ENCODE measurements at places on chromosomes 12 and 14.

DNA sequence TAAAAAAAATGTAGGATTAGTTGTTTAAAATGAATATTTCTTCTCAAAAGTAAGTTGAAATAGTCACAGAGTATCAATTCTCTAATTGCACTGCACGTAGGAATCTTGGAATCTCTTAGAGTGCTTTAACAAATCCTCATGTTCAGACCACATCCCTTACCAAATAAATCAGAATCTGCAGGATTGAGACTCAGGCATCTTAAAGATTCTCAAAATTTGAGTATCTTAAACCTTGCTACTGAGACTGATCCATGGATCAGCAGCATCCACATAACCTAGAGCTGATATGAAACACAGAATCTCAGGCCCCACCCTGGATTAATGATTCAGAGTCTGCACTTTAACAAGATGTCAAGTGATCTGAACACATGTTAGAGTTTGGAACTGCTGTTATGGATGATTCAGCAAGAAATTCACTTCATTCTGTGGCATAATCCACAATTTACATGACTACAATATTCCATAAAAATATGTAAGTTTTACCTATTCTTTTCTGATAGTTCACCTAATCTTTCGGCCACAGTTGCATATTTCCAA, 58.7 kb downstream of the ADAMTS20 start:
- no peak for DNase-seq
- no peaks in the 10 kb centered on the region for H3K4me1 ChIP-seq
- no peak overlapping the region for H3K27ac ChIP-seq
- no peaks in the 10 kb centered on the region for H3K27me3 ChIP-seq

GRCh38 chr12:6323340-6323994, 13.0 kb downstream of the PLEKHG6 start:
- H3K36me3 ChIP-seq = peaks cover 9% of the 10 kb centered on the region
- no peaks in the 10 kb centered on the region for H3K27me3 ChIP-seq
- H3K27ac ChIP-seq = no peak overlapping the region
- 0 out of 2 replicates have a peak, but pooled peaks cover 8% of the 10 kb centered on the region for H3K4me1 ChIP-seq
- DNase-seq = peak; percentile 36

GRCh38 chr14:61125041-61125866, 144.2 kb downstream of the SLC38A6 start:
- H3K36me3 ChIP-seq = no peaks in the 10 kb centered on the region
- H3K27me3 ChIP-seq = no peaks in the 10 kb centered on the region
- no peak for DNase-seq
- no peak overlapping the region for H3K27ac ChIP-seq
- peaks cover 3% of the 10 kb centered on the region for H3K4me1 ChIP-seq

GRCh38 chr12:107704041-107704440, 18.4 kb downstream of the PWP1 start:
- H3K27ac ChIP-seq = no peak overlapping the region
- peaks cover 82% of the 10 kb centered on the region for H3K36me3 ChIP-seq
- no peaks in the 10 kb centered on the region for H3K27me3 ChIP-seq
- H3K4me3 ChIP-seq = no peak overlapping the region

DNA sequence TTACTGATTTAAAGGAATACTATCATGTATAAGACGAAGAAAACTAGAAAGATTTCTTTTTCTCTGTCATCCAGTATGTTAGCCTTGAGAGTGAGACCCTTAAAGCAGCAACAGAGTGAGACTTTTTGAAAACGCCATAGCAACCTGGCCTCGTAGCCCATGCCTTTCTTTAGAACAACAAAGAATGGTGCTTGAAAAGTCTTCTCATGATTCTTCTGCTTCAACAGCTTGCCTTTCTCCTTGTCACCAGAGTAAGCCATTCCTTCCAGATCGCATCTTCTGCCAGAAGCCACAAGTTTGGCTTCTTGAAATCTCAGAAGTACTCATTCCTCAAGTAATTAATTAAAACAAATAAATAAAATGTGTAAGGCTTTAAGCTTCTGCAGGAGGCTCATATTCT, 109.3 kb downstream of the PDE3A start:
- H3K4me3 ChIP-seq = no peak overlapping the region
- H3K4me1 ChIP-seq = no peaks in the 10 kb centered on the region
- no peak for DNase-seq
- no peaks in the 10 kb centered on the region for H3K36me3 ChIP-seq

GRCh38 chr14:101226603-101227425, 323.3 kb upstream of the RTL1 start:
- H3K27me3 ChIP-seq = no peaks in the 10 kb centered on the region
- peak overlapping the region; percentile 96 for H3K27ac ChIP-seq
- H3K36me3 ChIP-seq = no peaks in the 10 kb centered on the region
- no peak overlapping the region for H3K4me3 ChIP-seq
- peaks cover 60% of the 10 kb centered on the region for H3K4me1 ChIP-seq

DNA sequence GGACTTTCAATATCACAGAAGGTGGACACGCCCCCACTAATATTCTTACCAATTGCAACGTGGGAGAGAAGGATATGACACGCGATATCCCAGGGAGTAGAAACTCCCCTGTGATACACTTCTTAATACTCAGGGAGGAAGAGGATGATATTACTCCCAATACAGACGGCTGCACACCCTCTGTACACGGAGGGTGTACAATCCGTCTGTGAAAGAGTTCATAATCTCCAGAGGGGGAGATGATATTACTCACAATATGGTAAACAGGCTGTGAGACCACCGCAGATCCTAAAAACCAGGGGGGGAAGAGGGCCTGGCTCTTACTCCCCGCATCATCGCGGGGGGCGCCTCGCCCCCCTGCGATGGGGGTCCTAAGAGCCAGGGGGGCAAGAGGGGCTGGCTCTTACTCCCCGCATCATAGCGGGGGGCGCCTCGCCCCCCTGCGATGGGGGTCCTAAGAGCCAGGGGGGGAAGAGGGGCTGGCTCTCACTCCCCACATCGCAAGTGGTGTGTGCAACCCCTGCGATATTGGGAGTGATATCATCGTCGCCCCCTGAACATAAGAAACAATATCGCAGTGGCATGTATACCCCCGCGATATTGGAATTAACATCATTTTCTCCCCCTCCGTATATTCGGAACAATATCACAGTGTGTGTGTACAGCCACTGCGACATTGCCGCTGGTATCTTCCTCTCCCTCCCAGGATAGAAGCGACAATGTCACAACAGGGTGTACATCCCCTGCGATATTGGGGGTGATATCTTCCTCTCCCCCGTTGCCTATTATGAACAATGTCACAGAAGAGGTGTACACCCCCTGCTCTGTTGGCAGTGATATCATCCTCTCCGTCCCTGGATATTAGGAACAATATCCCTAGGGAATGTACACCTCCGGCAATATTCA, 8.9 kb upstream of the CLEC6A start:
- no peak for DNase-seq
- H3K27me3 ChIP-seq = peaks cover 6% of the 10 kb centered on the region
- H3K4me3 ChIP-seq = no peak overlapping the region
- H3K4me1 ChIP-seq = no peaks in the 10 kb centered on the region
- H3K36me3 ChIP-seq = no peaks in the 10 kb centered on the region

DNA sequence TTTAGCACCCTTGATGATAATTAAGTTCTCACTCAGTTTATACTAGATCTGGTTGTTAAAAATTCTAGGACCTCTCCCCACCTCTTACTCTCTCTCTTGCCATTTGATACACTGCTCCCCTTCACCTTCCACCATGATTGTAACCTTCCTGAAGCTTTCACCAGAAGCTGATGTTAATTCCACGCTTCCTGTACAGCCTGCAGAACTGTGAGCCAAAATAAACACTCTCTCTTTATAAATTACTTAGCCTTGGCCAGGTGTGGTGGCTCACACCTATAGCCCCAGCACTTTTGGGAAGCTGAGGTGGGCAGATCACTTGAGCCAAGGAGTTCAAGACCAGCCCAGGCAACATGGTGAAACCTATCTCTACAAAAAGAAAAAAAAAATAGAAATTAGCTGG, 11.1 kb upstream of the HECTD4 start:
- no peak overlapping the region for H3K27ac ChIP-seq
- no peaks in the 10 kb centered on the region for H3K27me3 ChIP-seq
- H3K4me1 ChIP-seq = no peaks in the 10 kb centered on the region
- no peak for DNase-seq
- H3K4me3 ChIP-seq = no peak overlapping the region
- no peaks in the 10 kb centered on the region for H3K36me3 ChIP-seq

GRCh38 chr14:101121508-101122139, 218.1 kb upstream of the RTL1 start:
- H3K4me3 ChIP-seq = peak overlapping the region; percentile 23
- H3K36me3 ChIP-seq = peaks cover 4% of the 10 kb centered on the region
- peak overlapping the region; percentile 93 for H3K27ac ChIP-seq
- H3K4me1 ChIP-seq = peaks cover 41% of the 10 kb centered on the region
- H3K27me3 ChIP-seq = no peaks in the 10 kb centered on the region

DNA sequence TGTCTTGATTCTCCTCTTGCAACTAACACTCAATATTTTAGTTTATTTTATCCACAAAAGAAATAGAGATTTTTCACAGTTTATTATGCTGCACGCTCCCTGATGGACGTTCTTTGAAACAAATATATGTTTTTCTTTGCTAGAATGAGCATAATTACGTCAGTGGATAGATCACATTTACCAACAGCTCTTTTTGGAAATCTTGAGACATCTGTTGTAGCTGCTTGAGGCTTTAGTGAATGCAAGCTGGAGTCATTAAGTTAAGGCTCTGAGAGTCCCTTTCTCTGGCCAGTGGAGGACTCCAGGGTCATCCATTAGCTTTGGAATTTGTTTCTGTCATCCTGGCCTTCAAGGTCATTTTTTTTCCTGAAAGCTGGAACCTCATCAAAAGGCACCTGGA, 405.6 kb upstream of the TMEM132C start:
- DNase-seq = no peak
- H3K4me3 ChIP-seq = no peak overlapping the region
- no peak overlapping the region for H3K27ac ChIP-seq
- no peaks in the 10 kb centered on the region for H3K27me3 ChIP-seq
- H3K4me1 ChIP-seq = no peaks in the 10 kb centered on the region

DNA sequence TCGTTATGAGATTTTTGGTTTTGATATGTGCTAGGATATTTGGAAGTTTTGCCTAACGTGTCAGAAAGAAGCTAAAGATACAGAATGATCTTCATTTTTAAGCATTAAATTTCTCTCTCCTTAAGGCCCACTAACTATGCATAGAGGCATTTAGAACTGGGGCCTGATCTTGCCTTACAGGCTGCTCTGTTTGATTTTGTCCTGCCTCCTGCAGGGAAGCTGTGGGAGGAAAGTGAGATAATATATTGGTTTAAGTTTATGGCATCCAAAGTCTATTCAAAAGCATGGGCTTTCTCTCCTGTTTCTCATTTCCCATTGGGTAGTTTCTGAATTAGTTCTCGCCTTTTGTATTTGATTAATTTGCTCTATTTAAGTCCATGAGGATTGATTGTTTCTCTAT, 250.3 kb upstream of the FBXO33 start:
- no peaks in the 10 kb centered on the region for H3K27me3 ChIP-seq
- no peak overlapping the region for H3K27ac ChIP-seq
- no peaks in the 10 kb centered on the region for H3K36me3 ChIP-seq
- no peaks in the 10 kb centered on the region for H3K4me1 ChIP-seq
- H3K4me3 ChIP-seq = no peak overlapping the region

DNA sequence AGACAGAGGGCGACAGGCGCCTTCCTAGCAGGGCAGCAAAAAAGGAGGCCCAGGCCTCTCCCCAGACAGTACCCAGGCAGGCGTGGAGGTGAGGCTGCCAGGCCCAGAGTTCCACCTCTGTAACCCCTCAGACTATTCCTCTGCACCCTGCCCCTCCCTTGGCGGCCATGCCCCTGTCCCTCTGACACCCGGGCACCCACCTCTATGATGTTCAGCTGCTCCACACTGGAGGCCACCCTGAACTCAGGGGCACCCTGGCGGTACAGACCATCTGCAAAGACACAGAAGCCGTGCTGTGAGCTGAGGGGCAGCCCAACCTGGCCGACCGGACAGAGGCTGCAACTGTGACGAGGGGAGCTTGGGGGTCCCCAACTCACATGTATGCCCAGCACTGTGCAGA, 20.1 kb downstream of the ARL6IP4 start:
- no peak overlapping the region for H3K27ac ChIP-seq
- H3K4me3 ChIP-seq = no peak overlapping the region
- H3K36me3 ChIP-seq = no peaks in the 10 kb centered on the region
- no peaks in the 10 kb centered on the region for H3K4me1 ChIP-seq
- DNase-seq = no peak
- H3K27me3 ChIP-seq = no peaks in the 10 kb centered on the region

DNA sequence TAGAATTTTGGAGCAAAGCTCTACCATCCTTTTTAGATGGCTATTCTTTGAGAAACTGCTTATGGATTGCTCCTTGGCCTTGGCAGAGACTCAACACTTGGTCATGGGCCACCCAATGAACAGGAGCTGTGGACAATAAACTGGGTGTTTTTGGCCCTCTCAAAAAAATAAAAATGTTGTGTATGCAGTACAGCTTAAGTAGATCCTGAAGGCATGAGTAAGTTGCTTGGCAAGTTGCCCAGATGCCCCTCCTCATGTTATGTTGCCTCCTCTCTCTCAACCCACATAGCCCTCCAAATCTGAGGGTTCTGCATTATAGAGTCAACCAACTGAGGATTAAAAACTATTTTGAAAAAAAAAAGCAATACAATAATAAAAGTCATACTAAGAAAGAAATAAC, 124.9 kb downstream of the ATP23 start:
- no peaks in the 10 kb centered on the region for H3K4me1 ChIP-seq
- H3K27me3 ChIP-seq = peaks cover 5% of the 10 kb centered on the region
- H3K4me3 ChIP-seq = no peak overlapping the region
- H3K27ac ChIP-seq = no peak overlapping the region

GRCh38 chr14:88029500-88029899, 24.6 kb downstream of the GPR65 start:
- no peak for DNase-seq
- H3K4me3 ChIP-seq = no peak overlapping the region
- no peak overlapping the region for H3K27ac ChIP-seq
- no peaks in the 10 kb centered on the region for H3K36me3 ChIP-seq
- no peaks in the 10 kb centered on the region for H3K27me3 ChIP-seq

DNA sequence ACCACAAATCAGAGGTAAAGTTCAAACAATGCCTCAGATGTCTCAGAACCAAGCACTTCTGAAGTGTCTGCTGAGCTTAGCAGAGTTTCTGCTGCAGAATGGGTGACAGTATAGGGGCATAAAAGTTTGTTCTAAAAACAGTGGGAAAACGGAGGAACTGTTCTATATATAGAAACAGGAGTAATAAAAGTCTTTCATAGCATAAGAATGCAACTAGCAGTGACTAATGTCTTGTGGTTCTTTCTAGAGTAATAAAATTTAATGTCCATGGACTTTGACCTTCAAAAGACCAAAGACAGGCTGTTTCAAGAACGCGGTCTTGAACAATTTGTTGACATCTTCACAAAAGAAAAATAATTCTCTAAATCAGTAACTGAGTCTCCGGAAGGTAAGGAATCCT, 107.5 kb upstream of the FAR2 start:
- no peak overlapping the region for H3K4me3 ChIP-seq
- no peaks in the 10 kb centered on the region for H3K4me1 ChIP-seq
- H3K36me3 ChIP-seq = no peaks in the 10 kb centered on the region
- H3K27ac ChIP-seq = no peak overlapping the region
- no peak for DNase-seq

All from DND-41 (cell line).